H54 (cell line): ENCODE measurements at places on chromosomes 12 and 14.
A peak's percentile ranks its signal among the peaks of the same experiment; 100 is the strongest.

GRCh38 chr14:21072781-21073339, 2.8 kb downstream of the ARHGEF40 start:
- no peak for DNase-seq

DNA sequence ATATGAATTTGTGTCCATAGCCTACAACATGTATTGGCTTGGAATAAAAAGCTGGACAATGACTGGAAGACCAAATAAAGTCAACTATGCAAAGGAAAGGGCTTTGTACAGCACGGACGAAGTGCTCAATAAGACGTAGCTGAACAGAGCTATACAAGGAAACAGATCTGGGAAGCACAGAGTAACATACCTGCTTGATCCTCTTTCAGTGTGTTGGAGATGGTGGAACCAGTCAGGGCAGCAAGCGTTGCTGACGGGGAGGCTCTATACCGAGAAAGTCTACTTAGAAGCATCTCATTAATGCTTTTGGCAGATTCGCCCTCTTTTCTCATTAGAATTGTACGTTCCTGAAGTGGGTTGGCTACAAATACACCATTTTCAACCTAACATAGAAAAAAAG, 99.3 kb downstream of the HECTD4 start:
- DNase-seq: no peak

GRCh38 chr12:26028953-26029735, 70.7 kb downstream of the RASSF8 start:
- no peak for DNase-seq

DNA sequence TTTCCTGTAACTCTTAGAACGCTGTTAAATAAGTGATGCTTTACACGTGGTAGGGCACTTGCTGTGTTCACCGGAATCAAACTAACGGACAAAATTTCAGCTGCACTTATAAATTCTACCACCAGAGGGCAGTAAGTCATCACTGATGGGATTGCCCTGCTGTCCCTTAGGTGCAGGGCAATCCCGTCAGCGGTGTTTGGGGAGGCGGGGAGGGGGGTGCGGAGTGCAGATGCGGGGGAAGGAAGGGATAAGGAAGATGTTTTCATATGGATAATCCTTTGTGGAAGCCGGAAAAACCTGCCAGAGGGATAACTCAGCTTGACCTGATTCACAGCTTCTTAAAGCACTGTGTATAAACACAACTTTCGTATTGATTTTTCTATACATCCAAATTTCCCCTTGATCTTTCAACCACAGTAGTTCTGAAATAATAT, 21.7 kb upstream of the SLC10A1 start:
- peak; percentile 24 for DNase-seq

DNA sequence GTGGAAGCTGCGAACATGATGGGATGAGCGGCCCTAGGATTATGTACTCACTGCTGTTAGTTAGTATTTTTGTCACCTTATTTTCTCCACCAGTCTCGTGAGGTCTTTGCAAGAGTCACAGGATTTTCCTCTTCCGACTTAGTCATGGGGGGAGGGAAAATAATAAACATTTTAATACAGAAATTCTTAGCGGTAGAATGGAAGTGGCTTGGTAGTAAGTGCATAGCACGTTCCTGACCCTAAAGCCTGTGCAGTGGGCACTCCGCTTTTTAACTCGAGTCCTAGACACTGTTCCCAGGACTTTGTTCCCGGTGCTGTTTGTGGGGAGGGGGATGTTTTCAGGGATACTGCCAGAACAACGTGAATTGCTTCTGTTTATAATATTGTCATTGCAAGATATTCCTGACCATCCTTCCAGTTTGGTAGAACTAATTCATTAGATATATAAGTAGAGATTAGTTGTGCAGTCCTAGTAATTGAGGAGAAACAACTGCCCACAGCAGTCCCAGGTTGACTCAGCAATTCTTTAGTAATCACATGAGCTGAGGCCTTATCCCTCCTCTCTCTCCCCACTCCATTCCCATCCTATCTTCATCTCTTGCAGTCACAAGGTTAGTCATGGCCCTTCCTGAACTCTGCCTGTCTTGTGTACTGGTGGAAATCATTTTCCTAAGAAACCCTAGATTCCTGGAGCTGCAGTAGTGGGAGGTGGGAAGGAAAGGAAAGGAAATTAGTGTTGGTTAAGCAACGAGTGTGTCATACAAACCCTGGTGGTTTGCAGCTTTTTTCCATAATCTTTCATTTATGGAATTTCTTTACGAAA, 799 bp downstream of the SLC38A6 start:
- peak; percentile 16 for DNase-seq

DNA sequence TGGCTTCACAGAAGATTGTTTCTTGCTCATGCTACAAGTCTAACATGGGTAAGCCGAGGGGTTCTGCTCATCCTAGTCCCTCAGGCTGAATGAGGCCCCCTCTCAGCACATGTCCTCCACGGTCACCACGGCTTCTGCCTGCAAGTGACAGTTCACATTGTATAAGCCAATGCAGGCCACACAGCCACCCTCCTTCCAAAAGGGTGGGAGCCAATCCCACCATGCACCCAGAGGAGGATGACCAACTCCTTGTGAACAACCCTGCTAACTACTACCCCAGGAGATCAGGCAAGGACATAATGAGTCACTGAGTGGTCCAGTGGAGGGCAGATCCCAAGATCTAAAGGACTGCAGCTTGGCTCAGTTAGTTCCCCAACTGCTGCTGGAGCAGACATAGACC, 6.1 kb downstream of the SPRING1 start:
- DNase-seq: no peak

- DNase-seq: no peak
Measured at GRCh38 chr12:130127912-130128789, 34.1 kb upstream of the FZD10 start.

DNA sequence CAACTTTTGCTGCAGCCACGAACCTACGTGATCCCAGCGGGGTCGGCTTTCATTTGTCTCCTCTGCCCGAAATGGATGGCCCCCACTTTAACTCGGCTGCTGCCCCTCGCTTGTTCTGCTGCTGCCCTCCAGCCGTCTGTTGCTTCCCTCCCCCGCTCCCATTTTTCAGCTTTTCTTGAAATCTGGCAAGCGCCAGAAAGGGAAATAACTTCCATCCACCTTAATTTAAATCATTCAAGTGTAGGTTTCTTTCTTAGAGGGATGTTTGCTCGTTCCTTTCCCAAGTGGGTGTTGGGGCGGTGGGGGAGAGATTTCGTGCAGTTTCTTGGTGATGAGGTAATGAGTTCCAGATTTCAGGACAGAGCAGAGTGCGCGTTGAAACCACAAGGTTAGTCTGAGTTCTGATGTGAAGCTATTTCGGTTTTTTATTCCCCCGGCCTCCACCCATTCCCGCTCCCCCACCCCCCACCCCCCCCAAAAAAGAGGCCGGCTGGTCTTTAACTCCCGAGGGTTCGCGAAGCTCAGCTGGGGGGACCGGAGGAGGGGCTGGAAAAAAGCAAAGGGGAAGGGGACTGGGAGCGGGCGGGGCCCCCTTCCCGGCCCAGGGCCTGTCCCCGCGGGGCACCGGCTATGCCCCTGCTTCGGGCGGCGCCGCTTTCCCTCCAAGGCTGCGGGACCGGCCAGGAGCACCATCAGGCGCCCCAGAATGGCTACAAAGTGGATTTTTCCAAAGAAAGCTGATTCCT, 2.2 kb upstream of the ZFP36L1 start:
- DNase-seq: no peak

DNA sequence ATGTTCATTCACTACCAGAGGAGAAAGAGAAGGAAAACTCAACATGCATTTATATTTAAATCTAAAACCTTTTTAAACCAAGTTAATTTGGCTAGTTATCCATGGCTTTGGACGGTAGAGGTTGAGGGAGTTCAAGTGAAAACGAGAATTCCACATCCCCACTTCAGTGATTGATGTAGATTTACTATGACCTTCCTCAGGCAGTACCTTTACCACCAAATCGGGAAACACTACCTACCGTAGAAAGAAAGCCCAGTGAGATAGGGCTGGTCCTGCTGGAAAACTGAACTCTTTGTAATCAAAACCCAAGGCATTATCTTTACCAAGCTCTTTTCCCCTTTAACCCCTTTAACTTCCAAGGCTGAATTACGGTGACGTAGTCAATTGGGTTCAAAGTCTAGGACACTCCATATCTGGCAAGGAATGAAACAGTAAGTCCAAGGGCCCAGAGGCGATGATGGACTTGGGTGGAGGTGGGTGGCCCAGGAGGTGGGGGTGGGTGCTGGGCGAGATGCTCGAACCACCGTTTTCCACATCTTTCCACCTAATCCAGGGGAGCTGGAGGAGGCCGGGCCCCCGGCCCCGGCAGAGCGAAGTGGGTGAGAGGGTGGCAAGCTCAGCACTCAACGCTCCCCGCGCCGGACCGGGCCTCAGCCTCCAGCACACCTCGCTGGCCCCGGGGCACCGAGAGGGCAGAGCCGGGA, 618 bp downstream of the SEC23A start:
- DNase-seq: no peak

GRCh38 chr12:16495196-16495595, 110.8 kb downstream of the LMO3 start:
- DNase-seq: no peak

DNA sequence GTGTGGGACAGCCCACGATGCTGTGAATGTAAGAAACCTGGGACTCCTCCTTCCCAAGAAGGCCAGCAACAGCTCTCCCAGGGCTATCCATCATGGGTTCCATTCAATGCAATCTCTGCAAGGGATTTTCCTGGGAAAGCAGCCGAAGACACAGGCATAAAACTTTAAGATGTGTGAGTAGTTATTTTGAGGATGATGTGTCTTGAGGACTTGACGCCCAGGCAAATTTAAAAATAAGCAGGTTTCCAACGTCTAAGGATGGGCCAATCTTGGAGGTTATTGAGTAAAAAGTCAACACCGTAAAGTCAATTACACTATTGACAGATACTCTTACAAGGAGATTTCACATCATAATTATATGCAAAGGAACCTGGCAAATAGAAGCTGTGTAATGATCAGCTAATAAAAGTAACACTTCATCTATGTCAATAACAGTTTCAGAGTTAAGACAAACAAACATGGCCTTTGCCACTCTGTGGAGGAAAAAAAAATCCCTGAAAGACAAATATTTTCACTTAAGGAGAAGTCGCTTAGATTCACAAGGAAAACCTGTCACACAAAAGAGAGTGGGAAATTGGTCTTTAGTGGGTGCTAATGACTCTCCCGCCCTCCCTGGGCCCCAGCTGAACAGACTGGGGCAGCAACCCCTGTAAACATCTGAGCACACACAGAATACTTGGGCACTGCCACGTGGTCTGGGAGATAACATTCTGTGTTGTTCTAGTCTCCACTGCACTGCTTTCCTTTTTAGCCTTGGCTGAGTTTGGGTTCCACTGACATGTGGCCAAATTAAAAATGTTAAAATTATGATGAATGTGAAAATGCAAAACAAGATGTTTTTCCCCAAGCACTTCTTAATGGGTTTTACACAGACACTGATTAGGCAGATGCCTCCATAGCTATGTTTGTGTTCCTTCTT, 240.9 kb downstream of the FOXN3 start:
- no peak for DNase-seq

- DNase-seq: no peak
Measured at GRCh38 chr12:117842630-117843029, 126.2 kb downstream of the KSR2 start.

DNA sequence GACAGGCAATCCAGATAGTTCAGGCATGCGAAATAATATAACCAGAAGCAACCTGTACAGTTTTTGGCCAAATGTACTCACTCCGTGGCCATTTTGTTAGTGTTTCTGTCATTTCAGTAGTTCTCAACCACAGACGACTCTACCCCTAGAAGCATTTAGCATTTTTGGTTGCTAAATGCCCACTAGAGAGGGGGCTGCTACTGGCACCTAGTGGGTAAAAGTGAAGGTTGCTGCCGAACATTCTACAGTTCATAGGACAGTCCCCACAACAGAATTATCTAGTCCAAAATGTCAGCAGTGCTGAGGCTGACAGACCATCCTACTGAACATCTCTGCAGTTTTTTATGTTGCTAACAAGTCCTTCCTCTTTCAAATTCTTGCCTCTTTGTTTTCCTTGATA, 107.4 kb downstream of the TSHR start:
- no peak for DNase-seq

- DNase-seq: no peak
Measured at GRCh38 chr14:92832137-92832700, 38.1 kb downstream of the GOLGA5 start.

DNA sequence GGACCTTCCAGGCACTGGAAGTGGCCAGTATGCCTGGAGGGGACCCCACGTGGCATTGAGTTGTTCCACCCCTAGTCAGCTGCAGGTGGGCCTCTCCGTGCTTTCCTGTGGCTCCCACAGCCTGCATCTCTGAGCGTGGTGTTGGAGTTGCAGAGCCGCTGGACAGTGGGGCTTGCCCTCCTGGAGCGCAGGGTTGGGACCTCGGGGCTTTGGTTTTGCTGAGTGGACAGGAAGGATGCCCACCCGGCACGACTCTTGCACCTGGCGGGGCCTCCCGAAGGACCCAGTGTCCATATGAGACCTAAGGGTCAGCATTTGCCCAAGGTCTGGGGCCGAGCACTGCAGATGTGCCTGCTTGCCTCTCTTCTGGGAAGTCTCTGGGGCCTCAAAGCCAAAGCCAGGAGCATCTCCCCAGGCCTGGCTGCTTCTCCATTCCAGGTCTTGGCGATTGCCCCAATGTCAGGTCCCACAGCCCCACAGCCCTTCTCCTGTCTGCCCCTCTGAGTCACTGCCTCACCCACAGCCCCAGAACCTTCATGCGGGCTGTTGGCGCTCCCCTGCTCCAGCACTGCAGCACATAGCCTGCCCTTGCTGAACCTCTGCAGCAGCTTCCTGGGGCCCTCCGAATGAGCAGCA, 1.5 kb downstream of the PACS2 start:
- DNase-seq: peak; percentile 59

DNA sequence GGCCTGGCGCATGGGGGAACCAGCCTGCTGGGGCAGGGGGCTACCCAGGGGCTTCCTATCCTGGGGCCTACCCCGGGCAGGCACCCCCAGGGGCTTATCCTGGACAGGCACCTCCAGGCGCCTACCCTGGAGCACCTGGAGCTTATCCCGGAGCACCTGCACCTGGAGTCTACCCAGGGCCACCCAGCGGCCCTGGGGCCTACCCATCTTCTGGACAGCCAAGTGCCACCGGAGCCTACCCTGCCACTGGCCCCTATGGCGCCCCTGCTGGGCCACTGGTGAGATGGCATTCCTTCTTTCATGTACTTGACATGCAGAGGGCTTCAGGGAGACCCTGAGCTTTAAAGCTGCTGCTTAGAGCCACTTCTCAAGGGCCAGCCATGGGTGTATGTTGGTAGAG, 9.0 kb downstream of the LGALS3 start:
- no peak for DNase-seq

DNA sequence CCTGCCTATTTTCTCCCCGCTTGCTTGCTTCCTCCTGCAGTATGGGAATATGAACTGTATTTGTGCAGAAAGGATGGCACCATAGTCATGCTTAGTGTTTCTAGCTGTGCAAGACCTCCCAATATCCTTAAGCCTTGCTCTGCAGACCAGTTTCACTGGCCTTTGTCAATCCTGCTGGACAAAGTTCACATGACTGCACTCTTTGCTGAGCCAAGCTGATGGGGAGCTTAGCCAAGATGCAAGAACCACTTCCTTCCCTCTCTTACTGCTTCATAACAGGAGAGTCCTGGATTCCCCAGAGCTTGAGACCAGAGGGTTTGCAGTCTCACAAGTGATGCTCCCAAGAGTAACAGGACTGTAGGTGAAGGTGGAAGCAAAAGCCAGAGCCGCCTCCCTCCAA, 3.8 kb downstream of the ASIC1 start:
- no peak for DNase-seq
